Kidney glomerular epithelial cell (primary cell): ENCODE measurements at places on chromosomes 6 and 20.

GRCh38 chr6:89462503-89462902 lies 29.6 kb downstream of the ANKRD6 start:
- no peak for DNase-seq

GRCh38 chr20:62231292-62231691 lies 7.0 kb upstream of the OSBPL2 start:
- no peak for DNase-seq

DNA sequence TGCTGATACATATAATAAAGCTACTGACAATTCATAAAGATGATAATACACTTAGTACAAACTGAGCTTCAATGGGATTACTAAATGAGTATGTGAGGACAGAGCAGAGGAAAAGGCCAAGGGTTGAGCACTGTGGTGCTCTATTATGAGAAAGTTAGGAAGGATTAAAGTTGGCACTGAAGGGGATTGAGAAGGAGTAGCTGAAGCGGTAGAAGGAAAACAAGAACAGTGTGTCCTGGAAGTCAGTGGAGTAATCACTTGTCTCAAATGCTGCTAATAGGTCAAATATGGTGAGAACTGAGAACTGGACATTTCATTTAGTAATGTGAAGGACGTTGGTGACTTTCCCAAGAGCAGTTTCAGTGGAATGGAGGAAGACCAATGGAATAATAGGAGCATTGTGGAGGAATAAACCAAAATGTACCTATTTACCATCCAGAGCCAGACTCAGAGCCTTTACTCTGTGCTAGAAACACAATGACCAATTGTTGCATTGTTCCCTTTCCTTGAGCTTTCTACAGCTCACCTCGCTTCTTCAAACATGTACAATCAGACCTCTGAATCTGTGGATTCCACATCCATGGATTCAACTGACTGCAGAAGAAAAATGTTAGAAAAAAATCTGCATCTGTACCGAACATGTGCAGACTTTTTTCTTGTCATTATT lies 255.9 kb downstream of the LAMA2 start:
- DNase-seq, result no peak

DNA sequence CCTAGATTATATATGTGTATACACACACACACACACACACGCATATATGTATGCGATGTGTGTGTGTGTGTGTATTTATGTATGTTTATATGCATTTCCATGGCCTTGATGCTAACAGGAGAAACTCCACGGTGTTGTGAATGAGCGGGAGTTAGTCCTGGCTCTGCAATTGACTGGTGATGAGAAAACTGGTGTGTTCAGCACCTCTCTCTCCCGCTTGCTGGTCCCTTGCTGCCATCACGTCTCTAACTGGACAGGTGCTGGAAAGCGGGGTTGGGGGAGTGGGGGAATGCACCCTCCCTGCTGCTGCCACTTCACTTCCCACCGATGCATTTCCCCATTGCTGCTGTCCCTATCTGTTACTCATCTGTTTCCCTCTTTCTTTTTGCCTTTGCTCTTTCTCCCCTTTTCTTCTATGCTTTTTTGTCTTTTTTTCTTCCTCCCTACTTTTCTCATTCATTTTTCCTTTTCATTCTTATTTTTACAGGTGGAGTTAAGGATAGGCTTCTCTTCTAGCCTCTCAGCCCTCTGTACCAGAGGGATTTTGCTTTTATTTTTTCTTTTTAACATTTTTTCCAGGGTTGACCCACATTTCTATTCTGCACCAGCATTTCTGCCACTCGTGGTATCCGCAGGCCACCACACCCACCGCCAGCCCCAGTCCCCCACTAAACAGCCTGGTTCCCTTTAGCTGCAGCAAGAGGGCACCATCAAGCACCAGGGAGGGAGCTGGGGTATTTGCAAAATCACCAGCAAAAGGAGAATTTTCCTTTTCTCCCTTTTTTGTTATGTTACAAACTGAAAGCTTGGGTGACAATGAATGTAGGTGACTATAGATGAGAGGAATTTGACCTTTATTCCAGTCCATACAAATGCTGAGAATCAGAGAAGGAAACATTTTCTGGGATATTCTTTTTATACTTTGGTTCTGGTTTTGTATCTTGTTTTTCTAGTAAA lies 115.6 kb downstream of the TCP11 start:
- DNase-seq, result no peak

GRCh38 chr6:100456908-100457235 lies 7.8 kb downstream of the SIM1 start:
- DNase-seq, result no peak

DNA sequence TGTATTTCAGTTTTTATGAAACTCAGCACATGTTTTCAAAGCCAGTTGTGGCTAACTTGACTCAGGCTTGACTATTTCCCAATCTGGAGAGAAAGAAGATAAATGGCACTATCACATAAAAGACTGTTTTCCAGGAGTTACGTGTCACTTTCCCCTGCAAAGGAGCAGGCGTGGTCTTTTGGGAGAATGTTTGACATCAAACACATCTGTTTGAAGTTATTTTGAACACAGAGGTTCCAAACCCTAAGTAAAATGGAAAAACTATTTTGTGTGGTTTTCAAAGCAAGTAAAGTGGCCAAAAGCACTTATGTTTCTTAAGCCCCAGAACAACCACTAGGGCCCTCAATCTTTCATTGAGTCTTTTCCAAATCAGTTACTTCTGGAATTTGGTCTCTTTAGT lies 89.7 kb downstream of the FOXF2 start:
- DNase-seq, result no peak

DNA sequence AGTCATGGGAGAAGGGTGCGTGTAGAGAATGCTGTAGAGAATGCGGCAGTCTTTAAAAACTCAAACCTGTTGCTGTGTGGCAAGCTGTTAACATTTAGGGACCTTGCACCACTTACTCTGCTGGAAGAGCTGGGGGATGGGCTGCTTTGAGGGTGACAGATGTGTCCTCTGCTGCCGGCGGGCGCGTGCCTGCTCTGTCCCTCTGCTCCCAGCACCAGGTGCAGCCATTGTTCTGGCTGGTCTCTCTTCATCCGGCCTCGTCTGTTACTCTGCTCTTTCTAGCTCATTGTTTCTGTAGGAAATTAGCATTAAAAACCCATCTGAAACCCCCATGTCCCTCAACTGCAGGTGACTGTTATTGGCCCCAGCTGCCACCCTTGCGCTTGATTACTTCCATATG lies 78.5 kb downstream of the CBFA2T2 start:
- DNase-seq, result no peak

- no peak for DNase-seq
Observed at GRCh38 chr20:8972963-8973705, 95.8 kb upstream of the PLCB4 start.

- DNase-seq, result no peak
Observed at GRCh38 chr6:18412644-18413043, 25.5 kb downstream of the RNF144B start.

- no peak for DNase-seq
Observed at GRCh38 chr6:145347216-145347615, 388.1 kb downstream of the EPM2A start.

DNA sequence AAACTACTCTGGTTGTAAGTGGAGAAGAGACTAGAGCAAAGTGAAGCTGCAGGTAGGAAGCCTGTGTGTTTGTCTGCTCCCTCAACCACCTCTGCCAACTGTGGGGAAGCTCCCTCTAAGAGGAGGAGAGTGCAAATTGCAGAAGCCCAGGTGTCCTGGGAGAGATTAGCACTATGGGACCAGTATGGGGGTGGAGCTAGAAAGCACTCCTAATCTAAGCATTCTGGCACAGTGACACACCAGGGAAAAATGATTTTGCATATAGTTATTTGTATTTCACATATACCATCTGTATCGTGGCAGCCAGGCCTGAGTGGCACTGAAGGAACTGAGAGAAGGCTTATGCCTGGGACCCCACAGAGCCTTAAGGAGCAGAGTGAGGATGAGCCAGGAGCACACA lies 12.8 kb downstream of the GSTA1 start:
- DNase-seq, result no peak
